ENCODE measurements at places on chromosomes 6 and 20.

- no peak for DNase-seq
Measured at GRCh38 chr6:8335896-8336295, 99.4 kb downstream of the SLC35B3 start.

DNA sequence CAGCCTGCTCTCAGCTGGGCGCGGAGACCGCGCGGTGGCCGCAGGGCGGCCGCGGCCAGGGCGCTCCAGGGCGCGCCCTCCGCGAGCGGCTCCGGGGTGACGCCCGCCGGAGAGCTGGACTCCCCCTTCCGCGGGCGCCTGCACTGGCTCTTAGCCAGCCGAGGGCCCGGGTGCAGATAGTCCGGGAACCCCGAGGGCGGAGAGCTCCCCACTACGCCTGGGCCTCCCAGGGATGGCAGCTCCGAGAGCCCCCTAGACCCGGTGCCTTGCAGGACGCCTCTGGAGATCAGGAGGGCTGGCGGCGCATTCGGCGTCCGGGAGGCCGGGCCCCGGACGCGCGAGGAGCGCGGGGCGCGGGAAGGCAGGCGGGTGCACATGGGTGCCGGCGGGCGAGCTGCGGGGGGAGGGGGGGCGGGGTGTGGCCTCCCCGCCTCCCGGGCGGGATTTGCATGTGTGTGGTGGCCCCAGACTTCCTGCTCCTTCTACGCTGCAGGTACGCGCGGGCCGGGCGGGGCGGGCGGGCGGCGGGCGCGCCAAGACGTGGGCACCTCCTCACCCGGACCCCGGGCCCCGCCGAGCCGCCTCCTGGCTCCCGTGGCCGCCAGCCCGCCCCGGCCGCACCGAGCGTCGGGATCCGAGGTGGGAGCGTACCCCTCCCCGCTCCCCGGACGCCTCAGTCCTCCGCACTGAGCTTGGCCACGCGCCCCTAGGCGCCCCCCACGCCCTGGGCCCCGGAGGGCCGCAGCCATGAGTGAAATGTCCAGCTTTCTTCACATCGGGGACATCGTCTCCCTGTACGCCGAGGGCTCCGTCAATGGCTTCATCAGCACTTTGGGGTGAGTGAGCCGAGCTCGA, at the start of gene ITPR3:
ITPR3 (plus strand) TSS at position 467 of the 855 bp plus-strand sequence; CDS start at position 748, 281 bp downstream.
- no peak for DNase-seq

- DNase-seq: no peak
Measured at GRCh38 chr6:142764311-142764710, 180.7 kb downstream of the HIVEP2 start.

DNA sequence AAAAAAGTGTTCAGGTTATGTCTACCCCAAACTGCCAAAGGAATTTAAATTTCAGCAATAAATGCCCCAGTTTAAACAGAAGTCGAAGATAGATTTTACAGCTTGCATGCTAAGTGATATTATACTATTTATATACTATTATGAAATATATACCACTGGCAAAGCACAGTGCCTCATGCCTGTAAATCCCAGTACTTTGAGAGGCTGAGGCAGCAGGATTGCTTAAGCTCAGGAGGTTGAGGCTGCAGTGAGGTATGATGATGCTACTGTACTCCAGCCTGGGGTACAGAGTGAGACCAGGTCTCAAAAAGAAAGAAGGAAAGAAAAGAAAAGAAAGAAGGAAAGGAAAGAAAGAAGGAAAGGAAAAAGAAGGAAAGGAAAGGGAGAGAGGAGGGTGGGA, 102.1 kb downstream of the MTFR2 start:
- no peak for DNase-seq

DNA sequence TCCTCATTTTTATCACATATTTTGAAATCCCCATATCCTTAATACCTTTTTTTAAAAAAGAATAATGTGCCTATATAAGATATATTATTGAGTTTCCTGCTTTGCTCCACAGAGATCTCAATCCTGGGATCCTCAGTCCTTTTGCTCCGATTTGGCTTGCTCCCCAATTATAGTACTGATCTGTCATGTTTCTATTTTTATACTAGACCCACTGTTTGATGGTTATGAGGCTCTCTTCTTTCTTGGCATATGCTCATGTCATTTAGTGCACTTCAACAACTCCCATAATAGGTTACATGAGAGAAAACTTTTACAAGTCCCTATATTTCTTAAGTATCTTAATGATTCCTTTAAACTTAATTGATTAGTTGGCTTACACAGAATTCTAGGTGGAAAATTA, 958.5 kb upstream of the EPHA7 start:
- DNase-seq: no peak

DNA sequence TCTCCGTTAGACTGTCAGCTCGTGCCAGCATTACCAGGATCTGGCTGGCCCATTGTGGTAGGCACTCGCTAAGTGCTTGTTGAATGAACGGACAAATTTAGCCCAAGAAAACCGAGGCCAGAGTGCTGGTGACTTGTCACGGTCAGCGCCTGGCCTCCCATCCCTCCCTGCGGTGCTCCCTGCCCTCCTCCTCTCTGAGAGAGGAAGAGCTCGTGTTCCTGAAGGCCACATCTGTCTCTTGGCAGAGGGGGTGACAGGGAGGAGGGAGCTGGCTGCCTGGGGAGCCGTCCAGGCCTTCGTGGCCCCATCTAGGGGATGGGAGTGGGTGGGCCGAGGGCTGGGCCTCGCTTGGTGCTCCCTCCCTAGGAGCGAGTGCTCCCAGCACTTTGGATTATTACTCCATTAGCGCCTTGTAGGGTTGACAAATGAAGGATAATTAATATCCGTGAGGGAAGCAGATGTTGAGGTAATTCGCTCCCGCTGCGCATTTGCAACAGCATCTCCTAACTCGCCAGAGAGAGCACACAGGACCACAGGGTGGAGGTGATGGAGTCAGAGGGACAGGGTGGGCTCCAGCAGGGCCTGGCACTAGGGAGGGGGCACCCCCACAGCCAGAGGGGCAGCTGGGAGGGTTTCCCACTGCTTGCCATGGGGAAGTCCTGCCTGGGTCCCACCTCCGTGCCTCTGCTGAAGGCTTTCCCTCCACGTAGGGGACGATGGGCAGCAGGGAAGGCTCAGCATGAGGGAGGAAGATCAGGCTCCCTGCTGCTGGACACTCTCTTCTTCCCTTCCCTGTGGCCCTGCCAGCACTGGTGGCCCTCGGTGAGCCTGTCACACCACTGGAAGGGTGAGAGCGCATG, 37.0 kb downstream of the VSTM2L start:
- DNase-seq: no peak

DNA sequence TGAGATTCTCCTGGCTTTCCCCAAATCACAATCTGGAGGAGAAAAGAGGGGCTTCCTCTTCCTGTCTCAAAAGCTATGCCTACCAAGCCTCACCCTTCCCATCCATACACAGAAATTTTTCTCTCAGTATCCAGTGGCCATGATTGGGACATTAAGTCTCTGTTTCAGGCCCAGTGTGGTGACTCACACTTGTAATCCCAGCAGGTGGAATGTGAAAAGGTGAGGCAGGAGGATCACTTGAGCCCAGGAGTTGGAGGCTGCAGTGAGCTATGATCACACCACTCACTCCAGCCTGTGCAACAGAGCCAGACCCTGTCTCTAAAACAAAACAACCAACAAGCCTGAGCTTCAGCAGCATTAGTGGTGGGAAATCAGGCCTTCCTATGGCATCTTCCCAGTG, 210.0 kb downstream of the OGFRL1 start:
- DNase-seq: no peak

DNA sequence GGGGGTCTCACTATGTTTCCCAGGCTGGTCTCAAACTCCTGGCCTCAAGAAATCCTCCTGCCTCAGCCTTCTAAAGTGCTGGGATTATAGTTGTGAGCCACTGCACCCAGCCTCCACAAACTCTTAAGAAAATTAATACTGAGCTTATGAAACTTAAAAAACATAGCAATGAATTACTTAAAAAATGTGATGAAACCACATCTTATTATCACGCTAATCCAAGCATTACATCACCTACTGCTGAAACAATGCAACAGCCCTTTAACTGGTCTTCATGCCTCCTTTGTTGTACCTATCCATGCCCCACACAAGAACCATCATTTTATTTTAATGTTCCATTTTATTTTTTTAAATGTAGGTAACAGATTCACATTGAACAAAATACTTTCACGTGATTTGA, 24.9 kb downstream of the SESN1 start:
- DNase-seq: no peak

DNA sequence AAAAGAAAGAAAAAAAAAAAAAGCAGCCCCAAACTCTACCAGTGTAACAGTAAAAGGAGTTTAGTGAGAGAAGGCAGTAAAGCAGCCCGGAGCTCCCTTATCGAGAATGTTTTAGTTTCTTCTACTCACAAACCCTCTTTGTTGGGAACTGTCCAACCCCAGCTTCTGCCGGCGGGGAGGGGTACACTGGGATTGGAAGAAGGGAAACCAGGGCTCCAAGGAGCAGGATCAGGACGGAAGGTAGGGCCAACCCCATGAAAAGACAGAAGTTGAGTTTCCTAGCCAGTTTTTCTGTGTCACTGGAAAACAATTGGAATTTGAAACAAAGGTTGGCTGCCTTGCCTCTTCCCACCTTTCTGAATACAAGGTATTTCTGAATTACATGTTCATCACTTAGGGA, 66.0 kb downstream of the KIZ start:
- no peak for DNase-seq

DNA sequence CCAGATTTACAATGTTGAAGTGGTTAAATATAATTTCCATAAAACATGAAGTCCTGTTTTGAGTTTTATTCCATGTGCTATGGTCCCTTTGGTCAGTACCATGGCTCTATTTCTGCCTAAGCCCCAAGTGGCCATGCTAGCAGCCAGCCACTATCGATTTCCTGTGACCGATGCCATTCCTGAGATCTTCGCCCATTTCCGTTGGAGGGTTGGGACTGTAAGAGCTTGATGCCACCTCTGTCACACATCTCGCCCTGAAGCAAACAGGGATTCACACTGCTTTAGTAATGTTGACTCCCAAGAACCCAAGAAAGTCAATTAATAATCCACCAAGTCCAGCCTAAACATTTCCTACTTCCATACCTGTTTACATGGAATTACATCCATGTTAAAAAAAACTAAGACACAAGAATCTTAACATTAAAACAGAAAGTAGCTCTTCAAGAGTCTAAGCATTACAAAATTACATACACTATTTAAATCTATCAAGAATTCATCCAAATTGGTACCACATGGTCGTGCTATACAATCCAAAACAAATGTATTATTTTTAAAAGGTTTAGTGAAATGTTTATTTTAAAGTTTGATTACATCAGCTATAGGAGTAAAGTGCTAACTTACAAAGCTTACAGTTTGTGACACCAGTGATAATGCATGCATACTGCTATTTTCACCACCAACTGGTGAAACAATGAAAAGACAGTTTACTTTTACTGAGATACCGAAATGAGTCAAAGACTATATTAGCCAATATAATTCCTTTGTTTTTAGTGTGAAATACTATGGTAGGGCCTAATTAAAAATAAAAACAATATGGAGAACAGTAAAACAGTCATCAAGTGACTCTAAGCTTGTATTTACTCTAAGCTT, 2.5 kb downstream of the RBM39 start:
- no peak for DNase-seq

DNA sequence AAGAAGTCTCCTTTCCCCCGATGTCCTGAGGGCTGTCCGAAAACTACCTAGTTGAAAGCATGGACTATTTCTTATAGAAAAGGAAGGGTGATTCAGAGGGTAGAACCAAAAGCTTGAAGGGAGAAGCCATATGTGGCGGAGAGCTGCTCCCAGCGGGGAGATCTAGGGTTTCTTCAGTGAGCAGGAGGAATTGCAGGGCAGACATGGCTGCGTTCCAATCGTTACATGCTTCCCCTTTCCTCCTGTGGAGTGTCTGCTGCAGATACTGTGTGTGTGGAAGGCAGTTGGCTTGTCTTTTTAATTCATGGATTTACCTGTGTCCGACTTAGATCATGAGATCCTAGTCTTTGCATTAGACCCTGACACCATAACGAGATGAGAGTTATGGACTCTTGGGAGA, 799.5 kb downstream of the QKI start:
- no peak for DNase-seq

DNA sequence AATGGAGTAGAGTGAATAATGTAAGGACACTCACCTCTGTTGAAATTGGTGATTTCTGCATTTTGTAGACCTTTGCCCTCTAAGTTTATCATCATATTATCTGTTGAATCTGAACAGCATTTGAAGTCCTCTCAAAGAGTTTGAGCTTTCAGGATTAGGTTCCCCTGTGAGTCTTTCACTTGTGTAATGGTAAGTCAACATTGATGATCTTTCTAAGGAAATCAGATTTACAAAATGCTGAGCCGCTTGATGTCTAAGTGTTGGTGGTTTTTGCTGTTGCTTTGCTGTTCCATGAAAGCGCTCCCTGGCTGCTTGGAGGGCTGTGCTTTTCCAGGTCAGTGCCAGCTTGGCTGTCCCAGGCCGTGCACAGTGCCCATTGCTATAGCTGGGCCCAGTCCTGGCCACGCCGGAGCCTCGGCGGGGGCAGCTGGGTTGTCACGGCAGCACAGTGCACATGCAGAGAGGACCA, 33.8 kb upstream of the KIF25 start:
- no peak for DNase-seq

DNA sequence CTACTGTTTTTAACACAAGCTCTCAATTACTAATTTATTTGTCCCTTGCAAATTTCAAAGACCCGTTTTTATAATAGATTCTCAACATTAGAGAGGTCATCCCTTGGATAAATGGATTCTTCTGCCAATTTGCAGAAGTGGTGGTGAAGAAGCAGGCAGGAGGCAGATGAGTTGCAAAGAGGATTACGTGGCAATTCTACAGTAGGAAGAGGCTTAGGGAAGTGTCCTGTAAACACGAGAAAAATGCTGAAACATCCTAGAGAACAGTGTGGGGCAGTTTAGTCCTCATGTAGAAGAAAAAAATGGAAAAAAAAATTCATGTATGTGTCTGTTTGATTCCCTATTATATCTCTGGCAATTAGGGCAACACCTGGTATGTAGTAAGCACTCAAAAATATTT, 87.6 kb downstream of the BMP2 start:
- DNase-seq: no peak

GRCh38 chr6:56752534-56752933, 109.8 kb upstream of the DST start:
- DNase-seq: no peak

DNA sequence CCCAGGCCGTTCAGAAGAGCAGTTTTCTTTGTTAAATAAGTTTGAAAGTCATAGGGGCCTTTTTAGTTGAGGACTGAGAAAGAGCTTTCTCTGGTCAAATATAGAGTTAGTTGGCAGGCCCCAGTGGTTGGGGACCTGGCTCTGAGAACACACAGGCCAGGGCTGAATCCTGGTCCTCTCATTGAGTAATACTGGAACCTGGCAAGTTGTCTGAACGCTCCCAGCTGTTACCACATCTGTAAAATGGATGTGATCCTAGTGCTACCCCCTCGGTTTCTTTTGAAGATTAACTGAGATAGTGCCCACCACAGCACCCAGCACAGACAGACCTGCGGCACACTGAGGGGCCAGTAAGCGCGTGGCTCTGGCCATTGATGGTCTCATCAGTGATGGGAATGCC, 215.5 kb downstream of the ZDHHC14 start:
- DNase-seq: no peak

GRCh38 chr20:48148916-48149672, 363.8 kb upstream of the SULF2 start:
- DNase-seq: no peak

- no peak for DNase-seq
Measured at GRCh38 chr6:99369533-99369932, 20.1 kb upstream of the FAXC start.

- DNase-seq: no peak
Measured at GRCh38 chr6:110878751-110879522, 4.4 kb downstream of the AMD1 start.
